ENCODE measurements at places on chromosomes 3 and 15. TPM values are rescaled to one million over a fixed set of nuclear protein-coding genes. Genes with fewer than 3 reads are reported as not detected.

- DNase-seq: no peak
Observed at GRCh38 chr3:157051055-157051454, 108.9 kb downstream of the CCNL1 start.

DNA sequence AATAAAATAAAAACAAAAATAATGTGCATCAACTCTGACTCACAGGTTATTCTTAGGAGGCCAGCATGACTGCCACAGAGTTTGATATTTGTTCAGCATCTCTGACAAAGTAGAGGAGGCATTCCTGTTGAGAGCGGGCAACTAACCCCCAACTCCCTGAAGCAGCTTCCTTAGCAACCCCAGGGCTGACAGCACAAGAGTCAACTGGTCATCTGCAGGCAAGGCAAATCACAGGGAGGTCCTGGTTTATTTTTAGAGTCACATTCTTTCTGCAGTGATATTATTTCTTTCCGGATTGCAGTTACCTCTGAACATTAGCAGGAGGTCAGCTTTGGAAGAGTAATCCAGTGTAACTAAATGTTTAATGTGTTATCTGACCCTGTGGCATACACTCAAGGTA, 273.0 kb downstream of the PLCL2 start:
- no peak for DNase-seq

DNA sequence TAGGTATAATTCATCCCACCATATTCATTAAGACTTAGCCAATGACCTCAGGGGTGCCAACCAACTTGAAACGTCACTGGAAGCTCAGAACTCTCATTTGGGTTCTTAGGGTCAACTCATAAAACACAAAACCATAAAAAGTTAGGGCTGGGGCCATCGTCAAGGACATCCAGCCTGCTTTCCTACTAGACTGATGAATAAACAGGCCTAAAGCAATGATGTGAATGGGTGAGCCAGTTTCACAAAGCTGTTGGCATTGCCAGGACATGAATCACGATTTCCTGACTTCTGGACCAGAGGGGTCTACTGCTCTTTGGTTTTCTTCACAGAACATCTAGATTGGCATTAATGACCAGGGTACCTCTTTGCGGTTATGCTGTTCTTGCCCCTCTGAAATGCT, 64.7 kb downstream of the EOMES start:
- DNase-seq: no peak

- DNase-seq: no peak
Observed at GRCh38 chr15:36777926-36778325, 198.5 kb downstream of the CDIN1 start.

DNA sequence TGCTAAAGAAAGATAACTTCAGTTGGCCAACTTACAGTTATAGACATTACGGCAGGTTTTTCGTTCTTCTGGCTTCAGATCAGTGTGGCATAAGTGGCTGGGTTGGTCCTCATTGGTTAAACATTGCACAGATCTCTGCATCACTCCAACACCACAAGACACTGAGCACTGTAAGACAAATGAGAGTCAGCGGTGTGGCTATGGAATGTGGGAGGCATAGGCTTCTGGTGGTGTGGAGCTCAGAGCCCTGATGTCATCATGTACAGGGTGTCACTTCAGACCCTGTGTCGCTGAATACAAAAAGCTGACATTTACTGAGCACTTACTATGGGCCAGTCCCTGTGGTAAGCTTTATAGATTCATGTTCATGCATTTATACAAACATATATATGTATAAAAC, 146.0 kb downstream of the ADAMTS9 start:
- no peak for DNase-seq

AADACL2 gene
- total RNA-seq: not detected

Measured in occipital lobe (tissue), 3 donors.